ENCODE measurements at places on chromosomes 4 and X.

GRCh38 chr4:137361756-137362470, 170.4 kb downstream of the PCDH18 start:
- no peak for DNase-seq

DNA sequence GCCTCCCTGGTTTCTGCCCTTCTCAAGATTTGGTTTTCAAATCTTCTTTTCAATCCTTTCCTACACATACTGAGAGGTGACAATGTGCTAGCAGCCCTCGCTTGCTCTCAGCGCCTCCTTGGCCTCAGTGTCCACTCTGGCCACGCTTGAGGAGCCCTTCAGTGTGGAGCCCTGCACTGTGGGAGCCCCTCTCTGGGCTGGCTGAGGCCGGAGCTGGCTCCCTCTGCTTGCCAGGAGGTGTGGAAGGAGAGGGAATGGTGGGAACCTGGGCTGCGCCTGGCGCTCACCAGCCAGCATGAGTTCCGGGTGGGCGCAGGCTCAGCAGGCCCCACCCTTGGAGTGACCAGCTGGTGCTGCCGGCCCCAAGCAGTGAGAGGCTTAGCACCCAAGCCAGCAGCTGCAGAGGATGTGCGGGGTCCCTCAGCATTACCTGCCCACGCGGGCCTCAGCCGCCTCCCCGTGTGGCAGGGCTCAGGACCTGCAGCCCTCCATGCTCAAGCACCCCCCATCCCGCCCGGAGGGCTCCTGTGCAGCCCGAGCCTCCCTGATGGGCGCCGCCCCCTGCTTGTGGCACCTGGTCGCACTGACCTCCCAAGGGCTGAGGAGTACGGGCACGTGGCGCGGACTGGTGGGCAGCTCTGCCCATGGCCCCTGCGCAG, 127.5 kb downstream of the COX7B2 start:
- no peak for DNase-seq

DNA sequence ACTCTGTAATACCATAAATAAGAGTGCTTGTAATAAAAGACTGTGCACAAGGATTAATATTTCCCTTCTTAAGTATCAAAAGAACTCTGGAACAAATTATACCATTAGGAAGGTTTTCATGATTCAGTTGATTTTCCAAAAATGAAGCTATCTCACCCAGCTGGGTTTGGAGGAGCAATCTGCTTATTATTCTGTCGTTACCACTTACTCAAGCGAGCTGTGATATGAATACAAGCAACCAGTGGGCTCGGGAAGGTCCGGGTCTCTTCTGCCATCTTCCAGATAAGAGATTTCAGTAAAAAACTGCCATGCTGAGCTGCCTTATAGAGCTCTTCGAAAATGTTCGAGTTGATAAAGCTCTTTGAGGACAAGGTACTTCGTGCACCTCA, 15.3 kb downstream of the SMIM20 start:
- DNase-seq = no peak

DNA sequence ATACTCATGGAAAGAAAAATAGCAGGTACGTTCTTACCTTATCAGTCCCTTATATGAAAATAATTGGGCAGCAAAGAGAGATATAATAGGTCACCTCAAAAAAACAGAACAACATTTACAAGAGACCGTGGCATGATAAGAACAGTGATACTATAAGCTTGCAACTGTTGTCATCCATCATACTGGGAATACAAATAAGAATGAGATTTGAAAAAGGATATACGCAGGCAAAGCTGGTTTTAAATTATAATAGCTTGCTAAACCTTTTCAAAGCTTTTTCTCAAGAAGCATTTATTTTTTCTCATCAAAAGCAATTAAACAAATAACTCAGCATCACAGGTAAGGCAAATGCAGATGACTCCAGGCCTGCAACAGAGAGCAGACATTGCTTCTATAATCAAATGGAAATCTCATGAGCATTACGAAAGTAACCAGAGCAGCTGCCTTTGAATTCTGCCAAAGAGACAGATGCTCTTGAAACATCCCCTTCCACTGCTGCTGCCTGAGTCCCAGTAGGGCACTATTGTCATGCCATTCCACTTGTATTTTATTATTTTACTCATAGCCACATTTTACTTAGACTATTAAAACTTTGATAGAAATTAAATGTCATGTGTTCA, 620.6 kb upstream of the GNPDA2 start:
- DNase-seq = no peak

- DNase-seq = no peak
Measured at GRCh38 chr4:53589511-53589910, 1.8 kb downstream of the LNX1 start.

- no peak for DNase-seq
Measured at GRCh38 chr4:137804906-137805495, 272.7 kb upstream of the PCDH18 start.

DNA sequence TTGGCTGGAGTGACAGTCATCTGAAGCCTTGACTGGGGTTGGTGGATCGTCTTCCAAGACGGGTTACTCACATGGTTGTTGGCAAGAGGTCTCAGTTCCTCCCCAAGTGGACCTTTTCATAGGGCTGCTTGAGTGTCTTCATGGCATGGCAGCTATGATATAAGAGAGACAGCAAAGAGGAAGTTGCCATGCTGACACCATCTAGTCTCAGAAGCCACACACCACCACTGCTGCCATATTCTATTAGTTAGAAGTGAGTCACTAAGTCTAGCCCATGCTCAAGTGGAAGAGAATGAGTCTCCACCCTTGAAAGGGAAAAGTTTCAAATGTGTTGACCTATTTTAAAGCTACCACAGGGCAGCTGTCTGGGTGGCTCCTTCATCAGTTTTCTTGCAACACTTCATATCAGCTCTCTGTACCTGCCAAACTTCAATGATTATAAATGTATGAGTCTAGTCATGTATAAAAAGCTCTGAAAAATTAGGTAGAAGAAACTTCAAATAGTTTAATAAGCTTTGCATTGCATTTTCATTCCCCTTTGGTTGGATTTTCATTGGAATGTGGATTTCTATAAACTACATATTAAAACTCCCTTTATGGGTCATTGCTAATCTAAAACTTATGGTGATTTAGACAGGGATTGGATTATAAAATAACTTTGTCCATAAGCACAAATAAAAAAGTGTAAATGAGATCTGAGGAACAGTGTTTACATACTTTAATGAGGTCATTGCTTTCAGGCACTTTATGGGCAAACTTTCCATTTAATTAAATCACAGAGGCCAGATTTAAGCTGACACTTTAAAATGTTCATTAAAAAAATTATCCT, 68.0 kb upstream of the ATXN3L start:
- DNase-seq = no peak

DNA sequence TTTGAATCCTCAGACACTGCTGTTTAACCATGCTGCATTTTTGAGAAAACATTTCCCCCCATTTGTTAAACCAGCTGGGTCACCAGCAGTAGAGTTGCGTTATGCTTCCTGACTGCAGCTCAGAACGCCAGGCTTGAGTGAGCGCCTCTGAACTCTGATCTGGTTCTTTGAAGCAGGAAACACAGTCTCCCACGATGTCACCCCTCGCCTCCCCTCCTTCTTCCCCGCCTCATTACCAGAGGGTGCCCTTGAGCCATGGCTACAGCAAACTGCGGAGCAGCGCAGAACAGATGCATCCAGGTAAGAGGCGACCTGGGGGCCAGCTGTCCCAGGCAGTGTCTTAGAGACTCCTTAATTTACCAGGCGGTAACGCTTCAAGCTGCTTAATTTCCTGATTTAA, 78.4 kb downstream of the REPS2 start:
- no peak for DNase-seq

GRCh38 chr4:88458104-88458740, 1.3 kb downstream of the HERC5 start:
- no peak for DNase-seq

DNA sequence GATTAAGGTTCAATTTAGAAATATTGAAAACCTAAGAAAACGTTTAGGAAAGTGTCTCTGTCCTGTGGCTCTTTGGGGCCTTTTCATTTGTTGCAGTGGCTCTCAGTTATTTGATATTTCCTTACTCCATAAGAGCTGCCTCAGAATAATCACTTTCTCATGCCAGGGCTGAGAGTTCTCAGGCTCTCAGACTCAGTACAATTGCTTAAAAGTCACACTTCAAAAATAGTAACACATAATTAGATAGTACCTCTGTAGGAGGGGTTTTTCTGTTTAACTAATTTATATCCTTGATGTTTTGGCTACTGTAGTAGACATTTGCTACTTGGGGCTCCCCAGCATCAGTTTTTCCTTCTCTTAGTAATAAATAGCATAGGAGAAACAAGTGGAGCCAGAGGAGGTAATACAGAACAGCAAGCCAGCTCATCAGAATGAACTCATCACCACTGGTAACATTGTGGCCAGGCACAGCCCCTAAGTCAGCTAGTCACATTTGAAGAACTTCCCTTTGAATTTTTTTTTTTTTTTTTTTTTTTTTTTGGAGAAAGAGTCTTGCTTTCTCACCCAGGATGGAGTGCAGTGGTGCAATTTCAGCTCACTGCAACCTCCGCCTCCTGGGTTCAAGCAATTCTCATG, 8.0 kb upstream of the HNRNPD start:
- DNase-seq = no peak

GRCh38 chr4:58560736-58561135, 1450.6 kb upstream of the IGFBP7 start:
- no peak for DNase-seq

DNA sequence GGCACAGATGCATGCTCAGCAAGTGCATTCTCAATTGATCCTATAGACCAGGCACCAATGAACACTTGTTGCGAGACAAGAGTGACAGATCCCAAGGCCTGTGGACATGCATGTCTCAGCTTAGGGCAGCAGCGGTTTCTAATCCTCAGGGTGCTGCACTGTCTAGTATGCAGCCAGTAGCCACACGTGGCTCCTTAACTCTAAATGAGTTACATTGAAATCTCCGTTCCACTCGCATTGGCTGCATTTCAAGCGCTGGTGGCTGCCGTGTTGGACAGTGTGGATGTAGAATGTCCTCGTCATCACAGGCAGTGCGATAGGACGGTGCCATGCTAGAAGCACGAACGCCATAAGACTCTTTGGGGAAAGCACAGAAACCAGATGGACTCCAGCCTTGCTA, 24.0 kb upstream of the AFAP1 start:
- no peak for DNase-seq

DNA sequence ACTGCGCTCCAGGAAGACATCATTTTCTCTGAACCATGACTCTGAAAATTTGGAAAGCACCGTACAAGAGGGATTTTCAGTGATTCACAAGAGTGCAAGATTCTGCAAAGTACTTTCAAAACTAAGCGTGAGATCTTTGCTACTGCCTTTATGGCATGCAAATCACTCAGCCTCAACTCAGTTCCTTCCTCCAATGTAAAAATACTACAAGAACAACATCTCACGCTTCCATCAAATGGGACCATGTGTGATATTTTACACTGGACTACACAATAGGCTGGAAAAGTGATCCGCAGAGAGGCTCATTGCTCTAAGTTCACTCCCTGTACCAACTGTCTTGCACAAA, 674 bp upstream of the IL15 start:
- no peak for DNase-seq

DNA sequence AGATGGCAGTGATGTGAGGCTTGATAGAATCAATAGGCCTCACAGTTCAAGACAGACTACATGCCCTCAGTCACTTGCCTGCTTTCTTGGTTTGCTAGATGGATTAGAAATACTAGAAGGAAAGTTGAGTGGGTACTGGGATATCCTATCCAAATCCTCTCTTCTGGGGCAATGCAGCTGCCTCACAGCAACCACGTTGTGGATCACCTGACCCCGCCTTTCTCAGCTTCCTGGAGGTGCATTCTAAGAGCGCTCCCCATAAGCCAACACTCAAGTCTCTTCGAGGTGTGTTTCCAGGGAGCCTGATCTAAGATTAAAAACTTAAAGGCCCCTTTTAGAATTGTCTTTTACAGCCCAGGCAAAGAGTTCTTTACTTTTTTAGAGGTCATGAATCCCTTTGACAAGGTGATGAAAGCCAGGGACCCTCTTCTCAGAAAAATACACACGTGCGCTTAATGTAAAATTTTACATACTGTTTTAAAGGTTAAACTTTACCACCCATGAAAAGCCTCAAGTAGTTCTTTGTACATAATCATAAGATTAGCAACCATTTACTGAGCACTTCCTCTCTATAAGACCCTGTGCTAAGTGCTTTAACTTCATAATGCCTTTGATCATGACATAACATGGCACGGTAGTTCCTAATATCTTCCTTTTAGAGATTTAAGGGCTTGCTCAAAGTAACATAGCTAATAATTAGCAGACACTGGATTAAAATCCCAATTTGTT, 840 bp upstream of the RPL34 start:
- no peak for DNase-seq

DNA sequence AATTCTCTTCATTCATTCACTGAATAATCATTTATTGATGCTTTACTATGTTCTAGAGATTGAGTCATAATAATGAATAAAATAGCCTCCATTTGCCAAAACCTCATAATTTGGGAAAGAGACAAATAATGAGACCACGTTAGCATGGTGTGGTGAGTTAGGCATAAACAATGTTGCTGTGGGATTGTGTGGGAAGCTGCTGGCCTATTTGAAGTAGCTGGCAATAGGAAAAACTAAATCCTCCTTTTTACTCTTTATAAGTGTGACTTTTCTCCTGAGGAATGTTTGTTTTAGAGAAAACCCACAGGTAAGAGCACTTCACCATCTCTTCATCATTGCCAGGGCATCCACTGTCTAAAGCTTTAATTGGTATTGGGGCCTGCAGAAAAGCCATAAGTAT, 95.3 kb downstream of the AREG start:
- no peak for DNase-seq

- no peak for DNase-seq
Measured at GRCh38 chr4:119517361-119518229, 111.0 kb downstream of the PDE5A start.

DNA sequence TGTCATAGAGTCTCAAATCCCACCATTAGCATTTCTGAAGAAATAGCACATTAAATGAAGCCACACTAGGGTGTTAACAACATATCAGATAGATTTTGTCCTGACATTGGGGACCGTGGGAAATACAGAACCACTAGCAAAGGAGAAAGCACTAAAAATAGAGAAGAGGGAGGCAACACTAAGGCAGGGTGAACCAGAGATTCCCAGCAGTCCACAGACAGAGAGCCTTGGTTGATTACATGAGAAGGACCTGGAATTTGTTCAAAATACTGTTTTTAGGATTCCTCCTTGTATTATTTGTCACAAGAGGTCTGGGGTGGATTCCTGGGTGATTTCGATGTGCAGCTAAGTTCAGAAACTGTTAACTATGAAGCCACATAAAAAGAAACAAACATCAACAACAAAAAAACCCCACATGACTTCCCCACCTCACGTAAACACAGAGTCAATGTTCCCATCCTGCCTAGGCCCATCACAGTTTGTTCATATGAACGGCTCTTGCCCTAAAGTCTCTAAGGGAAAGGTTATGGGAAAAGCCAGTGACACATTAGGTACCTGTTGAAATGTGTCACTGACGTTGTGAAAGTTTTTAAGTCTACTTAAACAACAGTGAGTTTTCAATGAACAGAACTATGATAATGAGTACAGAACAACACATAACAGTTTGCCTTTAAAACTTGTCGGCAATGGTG, 23.6 kb upstream of the GRSF1 start:
- DNase-seq = no peak

DNA sequence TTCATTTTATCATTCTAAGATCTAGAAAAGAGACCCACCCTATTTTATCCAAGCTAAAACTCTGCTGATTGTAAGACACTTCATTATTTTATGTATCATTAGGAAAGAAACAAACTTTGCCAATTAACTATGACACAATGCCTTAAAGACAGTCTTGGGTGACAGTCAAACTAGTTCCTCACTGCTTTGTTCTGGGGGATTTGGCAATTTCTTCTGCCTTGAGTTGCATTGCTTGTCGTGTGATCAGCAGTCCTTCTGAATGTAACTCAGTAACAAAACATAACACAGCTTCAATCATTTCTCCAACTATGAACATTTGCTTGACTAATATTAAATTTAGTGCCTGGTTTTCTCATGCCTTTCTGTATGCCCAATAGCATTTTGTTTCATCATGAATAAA, 577.9 kb upstream of the DIPK2B start:
- no peak for DNase-seq

All from NCI-H1092 treated with DMSO at 0.1 percent for 48 hours (cell line).